ENCODE measurements at places on chromosomes 7 and 10.

DNA sequence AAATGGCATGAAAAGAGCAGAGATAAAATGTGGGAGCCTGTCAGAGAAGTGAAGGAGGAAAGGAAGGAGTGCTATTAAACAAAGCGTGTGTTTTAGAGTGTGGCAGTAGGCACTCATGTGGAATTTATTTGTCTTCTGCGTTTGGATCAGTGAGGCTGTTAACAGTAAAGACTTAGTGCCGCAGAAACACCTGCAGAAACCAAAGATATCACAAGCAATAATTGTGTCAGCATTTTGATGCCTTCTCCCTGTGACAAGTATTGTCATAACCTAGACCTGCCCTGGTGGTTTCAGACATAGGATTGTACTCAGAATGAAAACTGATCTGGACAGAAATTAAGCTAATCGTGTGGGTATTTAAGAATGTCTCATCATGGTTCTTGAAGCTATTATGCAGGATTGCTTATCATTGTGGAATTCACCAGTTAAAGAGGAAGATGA is 191.0 kb downstream of the CAMK1D start:
- no peak for DNase-seq

- DNase-seq, result peak; percentile 66
Observed at GRCh38 chr7:66557214-66558200, 71.2 kb upstream of the KCTD7 start.

- no peak for DNase-seq
Observed at GRCh38 chr10:7153750-7154149, 257.1 kb downstream of the SFMBT2 start.

GRCh38 chr7:47624689-47625088 is 42.8 kb upstream of the TNS3 start:
- DNase-seq, result no peak

DNA sequence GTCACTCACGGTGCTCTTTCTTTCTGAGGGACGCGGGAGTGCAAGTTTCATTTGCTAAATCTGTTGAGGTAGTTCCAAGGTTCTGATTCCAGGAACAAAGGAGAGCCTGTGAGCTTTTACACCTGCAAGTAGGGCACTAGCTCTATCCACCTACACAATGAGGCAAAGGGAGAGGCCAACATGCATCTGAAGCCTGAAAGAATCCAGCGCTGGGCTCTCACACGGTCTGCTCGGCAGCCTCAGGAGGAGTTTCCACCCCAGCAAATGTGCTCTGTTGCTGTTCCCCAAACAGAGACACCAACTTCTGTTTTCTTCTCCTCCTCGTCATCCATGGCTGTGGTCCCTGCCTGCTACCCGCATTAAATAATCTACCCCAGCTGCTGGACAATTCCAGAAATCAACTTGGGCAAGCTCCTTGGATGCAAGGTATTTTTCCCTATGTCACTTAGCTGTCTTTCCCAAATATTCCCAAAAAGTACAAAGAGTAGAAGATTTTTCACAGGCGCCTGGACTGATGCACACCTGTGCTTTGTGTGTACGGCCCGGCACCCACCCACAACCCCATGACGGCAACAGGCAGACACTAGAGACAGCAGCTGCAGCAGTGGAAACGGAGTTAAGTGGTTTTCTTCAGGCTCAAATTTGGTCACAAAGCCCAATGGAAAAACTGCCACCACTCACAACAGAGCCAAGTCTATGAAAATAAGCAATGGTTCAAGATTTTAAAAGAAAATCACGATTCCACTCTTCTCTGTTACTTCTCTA is 176.8 kb downstream of the ZMYND11 start:
- no peak for DNase-seq

DNA sequence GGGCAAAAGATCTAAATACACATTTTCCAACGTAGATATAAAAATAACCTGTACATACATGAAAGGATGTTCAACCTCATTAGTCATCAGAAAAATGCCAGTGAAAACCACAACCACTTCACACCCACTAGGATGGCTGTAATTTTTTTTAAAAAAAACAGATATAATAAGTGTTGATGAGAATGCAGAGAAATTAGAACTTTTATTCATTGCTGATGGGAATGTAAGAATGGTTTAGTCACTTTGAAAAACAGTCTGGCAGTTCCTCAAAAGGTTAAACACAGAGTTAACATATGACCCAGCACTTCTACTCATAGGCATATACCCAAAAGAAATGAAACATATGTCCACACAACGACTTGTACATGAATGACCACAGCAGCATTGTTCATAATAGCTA is 32.3 kb upstream of the PRKCQ start:
- no peak for DNase-seq

GRCh38 chr10:91617072-91617609 is 15.7 kb downstream of the PPP1R3C start:
- DNase-seq, result no peak

DNA sequence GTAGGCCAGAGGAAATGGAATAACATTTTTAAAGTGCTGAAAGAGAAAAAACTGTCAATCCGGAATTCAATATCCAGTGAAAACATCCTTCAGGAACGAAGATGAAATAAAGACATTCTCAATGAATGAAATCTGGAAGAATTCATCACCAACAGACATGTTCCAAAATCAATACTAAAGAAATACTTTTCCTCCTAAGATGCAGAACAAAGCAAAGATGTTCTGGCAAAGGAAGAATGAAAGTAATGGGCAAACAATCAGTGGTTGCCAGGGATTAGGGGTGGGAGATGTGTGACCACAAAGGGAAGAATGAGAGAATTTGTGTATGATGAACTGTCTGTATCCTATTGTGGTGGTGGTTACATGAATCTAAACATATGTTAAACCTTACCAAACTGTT is 52.8 kb upstream of the EEPD1 start:
- DNase-seq, result no peak

- no peak for DNase-seq
Observed at GRCh38 chr10:33039181-33039580, 81.2 kb upstream of the ITGB1 start.

GRCh38 chr7:131007439-131008330 is 273.7 kb upstream of the KLF14 start:
- peak; percentile 57 for DNase-seq

- no peak for DNase-seq
Observed at GRCh38 chr7:69130396-69130795, 467.9 kb upstream of the AUTS2 start.

DNA sequence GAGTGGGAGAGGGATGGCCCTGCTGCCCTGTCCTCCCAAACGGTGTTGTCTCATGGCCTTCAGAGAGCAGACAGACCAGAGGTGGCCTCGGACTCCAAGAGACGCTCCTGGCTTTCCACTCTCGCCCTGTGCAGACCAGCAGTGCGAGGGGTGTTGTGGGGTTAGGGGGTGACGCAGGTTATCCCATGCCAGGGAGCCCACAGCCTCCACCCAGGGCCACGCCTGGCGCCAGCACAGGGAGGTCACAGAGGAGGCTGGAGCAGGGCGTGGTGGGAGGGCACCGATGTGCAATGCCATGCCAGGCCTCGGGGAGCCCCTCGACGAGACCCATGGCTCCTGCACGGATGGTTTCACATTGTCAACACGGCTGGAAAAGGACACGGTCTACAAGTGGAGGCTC is 52.1 kb downstream of the INPP5A start:
- DNase-seq, result no peak

GRCh38 chr7:2270495-2270894 is 28.5 kb downstream of the NUDT1 start:
- DNase-seq, result no peak

- no peak for DNase-seq
Observed at GRCh38 chr7:109498131-109498530, 928.5 kb downstream of the DNAJB9 start.

GRCh38 chr10:133440633-133441285 is 13.0 kb upstream of the SCART1 start:
- no peak for DNase-seq

DNA sequence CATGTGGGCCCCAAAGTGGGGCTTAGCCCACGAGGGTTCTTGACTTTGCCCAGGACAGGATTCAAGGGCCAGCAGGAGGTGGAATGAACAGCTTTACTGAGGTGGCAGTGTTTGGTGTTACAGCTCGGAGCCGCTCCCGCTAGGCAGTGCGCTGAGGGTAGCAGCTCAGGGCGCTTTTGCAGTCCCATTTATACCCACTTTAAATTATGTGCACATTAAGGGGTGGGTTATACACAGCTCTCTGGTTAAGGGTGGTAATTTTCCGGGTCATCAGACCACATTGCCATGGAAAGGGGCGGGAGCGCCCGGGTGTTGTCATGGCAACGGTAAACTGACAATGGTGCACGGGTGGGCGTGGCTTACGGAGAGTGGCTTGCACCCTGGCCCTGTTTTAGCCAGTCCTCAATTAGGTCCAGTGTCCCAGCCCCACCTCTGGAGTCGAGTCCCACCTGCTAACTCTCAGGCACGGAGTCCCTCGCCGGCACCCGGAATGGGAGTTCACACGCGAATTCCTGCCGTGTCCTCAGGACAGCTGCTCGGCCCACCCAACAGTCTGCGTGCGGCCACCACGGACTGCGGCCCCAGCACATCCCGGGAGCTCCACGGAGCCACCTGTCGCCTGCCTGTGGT is 58.2 kb upstream of the PDGFA start:
- no peak for DNase-seq

DNA sequence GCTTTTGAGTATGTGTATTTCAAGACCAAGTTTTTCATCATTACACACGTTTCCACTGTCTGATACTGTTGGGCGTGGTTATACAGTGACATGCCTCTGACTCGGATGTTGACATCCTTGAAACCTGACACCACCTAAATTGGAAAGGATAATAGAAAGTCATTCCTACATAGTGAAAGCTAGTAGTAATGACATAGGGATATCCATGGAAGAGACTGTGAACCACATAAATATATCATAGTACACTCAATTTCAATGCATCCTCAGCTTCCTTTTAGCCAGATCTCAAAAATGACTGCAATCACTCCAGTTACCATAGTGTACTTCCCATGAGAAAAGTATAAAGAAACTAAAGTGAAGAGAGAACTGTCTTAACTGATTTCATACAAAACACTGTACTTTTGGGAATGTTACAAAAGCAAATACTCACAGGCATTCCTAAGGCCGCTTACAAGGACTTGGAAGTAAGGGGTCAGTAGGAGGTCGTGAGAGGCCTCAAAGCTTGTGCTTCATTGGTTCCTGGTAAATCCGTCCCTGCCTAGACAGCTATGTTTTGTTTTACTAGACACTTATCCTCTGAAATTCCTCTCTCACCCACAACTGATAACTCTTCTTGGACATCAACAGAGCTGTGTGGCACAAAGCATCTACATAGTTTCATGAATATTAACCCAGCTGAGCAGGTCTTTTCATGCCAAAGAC is 71.8 kb upstream of the VWDE start:
- no peak for DNase-seq

GRCh38 chr7:24059775-24060174 is 224.2 kb upstream of the NPY start:
- DNase-seq, result no peak

DNA sequence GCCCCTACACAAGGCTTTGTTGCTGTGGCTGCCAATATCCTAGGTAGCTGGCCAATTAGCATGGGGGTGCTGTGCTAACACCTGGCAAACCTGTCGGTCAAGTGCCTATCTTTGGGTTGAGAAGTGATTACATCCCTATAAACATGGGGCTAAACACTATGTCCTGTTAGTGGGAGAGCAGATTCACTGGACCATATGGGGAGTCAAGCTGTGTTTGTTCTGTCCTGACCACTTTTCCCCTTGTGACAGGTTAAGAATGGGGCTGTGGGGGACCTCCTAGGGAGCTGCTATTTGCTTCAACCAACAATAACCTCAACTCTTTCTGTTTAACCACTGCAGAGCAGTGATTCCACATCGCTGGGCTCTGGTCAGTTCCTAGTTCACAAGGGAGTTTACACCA is 151.5 kb upstream of the AOAH start:
- DNase-seq, result no peak

- no peak for DNase-seq
Observed at GRCh38 chr7:87474533-87475358, 734 bp downstream of the ABCB4 start.

DNA sequence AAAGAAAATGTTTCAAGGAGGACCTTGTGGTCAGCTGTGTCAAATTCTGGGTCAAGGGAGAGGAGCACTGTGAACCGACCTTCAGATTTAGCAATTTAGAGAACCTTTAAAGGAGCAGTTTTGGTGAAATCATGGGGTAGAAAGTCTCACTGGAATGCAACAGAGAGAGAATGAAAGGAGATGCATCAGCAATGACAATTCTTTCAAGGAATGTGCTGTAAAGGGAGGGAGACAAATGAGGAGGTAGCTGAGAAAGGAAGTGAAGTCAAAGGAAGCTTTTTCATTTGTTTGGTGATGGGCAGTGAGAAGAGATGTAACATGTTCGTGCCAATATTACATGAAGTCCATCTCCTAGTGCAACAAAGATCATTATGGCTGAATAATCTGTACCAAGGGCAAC is 166.0 kb downstream of the TSPAN12 start:
- no peak for DNase-seq

DNA sequence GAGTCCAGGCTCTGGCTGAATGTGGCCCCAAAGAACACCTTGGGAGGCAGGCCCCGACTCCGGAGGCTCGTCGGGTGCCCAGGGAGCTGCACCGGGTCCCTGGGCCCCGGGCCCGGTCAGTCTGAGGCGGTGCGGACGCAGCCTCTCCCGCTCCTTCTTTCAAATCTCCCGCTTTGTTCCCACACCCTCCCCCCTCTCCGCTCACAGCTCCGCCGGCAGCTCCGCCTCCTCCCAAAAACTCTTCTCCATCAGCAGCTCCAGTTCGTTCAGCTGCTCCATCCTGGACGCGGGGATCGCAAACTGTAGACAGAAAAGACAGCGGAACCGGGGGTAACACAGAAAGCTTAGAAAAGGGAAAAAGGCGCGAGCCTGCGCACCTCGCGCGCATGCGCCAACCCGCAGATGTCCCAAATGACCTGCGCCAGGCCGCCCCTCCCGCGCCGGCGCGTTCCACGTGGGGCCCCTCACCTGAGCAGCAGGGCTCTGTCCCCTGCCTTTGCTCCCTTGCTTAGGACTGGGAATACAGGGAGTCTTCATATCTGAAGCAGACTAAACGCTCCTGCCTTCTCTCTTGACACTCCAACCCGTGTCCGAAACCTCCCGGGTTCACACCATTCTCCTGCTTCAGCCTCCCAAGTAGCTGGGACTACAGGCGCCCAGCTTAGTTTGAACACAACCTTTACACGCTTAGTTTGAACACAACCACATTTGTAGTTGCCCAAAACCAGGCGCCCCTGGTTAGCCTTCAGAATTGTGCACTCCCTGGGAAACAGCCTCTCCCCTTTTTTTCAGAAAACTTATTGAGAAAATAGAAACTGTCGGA is at the start of gene DNA2:
Gene DNA2 (minus strand): TSS at position 388 of the 823 bp plus-strand sequence. CDS start 109 bp downstream, at position 279.
- DNase-seq, result peak; percentile 57

- no peak for DNase-seq
Observed at GRCh38 chr7:36982766-36983165, 258.5 kb upstream of the AOAH start.

Measured in activated CD4-positive, alpha-beta T cell treated with anti-CD3 and anti-CD28 coated beads, Interleukin-2, amount 50 U/mL, for 4 hours (primary cell).